Tibial nerve (tissue), 4 donors: ENCODE measurements at places on chromosomes 6 and 20.

DNA sequence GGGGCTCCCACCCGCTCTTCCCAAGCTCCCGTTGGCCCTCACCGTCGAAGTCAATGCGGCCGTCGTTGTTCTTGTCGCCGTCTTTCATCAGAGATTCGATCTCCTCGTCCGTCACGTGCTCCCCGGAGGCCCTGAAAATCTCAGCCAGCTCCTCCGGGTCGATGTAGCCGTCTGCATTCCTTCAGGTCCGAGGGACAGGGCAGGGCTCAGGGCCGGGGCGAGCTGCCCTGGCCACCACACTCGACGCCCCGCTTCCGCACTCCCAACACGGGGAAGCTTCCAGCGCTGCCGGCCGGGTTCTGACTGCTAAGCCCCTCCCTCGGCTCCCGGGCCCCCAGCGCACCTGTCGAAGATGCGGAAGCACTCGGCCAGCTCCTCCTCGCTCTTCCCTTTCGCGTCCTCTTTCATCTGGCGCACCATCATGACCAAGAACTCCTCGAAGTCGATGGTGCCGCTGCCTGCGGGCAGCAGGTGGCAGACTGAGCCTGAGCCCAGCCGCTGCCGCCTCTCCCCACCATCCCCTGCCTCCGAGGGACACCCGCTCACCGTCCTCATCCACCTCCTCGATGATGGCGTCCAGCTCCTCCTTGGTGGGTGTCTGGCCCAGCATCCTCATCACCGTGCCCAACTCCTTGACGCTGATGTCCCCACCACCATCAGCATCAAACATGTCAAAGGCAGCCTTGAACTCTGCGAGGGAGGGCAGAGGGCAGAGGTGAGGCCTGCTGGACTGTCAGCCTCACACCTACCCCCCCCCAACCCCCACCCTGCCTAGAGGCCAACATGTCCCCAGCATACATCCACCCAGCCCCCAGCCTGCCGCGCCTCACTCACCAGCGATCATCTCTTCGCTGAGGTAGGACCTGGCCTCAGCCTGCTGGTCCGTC is 2.9 kb downstream of the TNNC2 start:
- no peak overlapping the region for H3K27ac ChIP-seq
- peak overlapping the region; percentile 36 for H3K4me3 ChIP-seq
- H3K4me1 ChIP-seq: peaks cover 24% of the 10 kb centered on the region
- peaks cover 28% of the 10 kb centered on the region for H3K27me3 ChIP-seq
- no peaks in the 10 kb centered on the region for H3K36me3 ChIP-seq

GRCh38 chr6:16257999-16258708 is 19.8 kb downstream of the GMPR start:
- H3K27ac ChIP-seq: no peak overlapping the region
- no peaks in the 10 kb centered on the region for H3K4me1 ChIP-seq
- H3K27me3 ChIP-seq: no peaks in the 10 kb centered on the region
- no peak for DNase-seq

- H3K27me3 ChIP-seq: no peaks in the 10 kb centered on the region
- peaks cover 21% of the 10 kb centered on the region for H3K4me1 ChIP-seq
- DNase-seq: no peak
- H3K36me3 ChIP-seq: no peaks in the 10 kb centered on the region
- no peak overlapping the region for H3K4me3 ChIP-seq
Measured at GRCh38 chr6:111837641-111838500, 35.4 kb downstream of the FYN start.

DNA sequence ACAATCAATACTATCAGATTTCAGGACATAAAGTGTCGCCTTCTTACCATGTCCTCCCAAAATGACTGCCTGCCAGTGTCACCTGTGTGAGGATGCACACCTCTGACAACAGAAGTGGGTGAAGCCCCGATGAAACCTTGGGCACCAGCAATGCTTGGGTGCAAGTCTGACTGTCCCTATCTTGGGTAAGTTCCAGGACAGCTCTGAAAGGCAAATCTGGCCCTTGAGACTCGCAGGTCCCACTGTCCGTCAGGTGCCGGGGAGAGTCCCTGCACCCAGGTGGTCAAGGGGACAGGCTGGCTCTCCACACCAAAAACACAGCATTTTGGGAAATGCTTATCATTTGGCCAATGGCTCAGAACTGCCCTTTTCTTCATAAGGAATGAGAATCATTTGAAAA is 43.3 kb downstream of the EZR start:
- no peaks in the 10 kb centered on the region for H3K27me3 ChIP-seq
- no peaks in the 10 kb centered on the region for H3K4me1 ChIP-seq
- no peak overlapping the region for H3K4me3 ChIP-seq
- peaks cover 98% of the 10 kb centered on the region for H3K36me3 ChIP-seq
- DNase-seq: no peak

DNA sequence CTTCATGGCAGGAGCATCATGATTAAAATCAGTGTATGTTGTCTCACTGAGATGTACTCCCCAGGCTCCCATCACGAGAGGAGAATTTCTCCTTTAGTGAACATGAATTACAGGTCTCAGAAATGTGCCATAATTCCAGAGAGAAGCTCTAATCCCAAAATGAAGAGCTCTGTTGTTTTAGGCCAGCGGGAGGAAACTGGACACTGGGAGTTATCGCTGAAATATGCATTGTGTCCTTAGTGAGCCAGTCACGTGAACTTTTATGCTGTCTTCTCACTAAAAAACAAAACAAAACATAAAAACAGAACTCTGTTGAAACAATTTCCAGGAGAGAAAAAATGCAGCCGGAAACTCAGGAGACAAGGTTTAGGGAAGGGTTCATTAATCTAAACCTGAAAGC is 315.7 kb upstream of the NT5E start:
- DNase-seq: no peak
- no peaks in the 10 kb centered on the region for H3K27me3 ChIP-seq
- no peaks in the 10 kb centered on the region for H3K36me3 ChIP-seq
- H3K4me1 ChIP-seq: no peaks in the 10 kb centered on the region
- no peak overlapping the region for H3K27ac ChIP-seq
